Right ventricle myocardium superior (tissue), 1 donor: ENCODE measurements at places on chromosomes 4 and X. TPM values are rescaled to one million over a fixed set of nuclear protein-coding genes. Genes with fewer than 3 reads are reported as not detected.
A peak's percentile ranks its signal among the peaks of the same experiment; 100 is the strongest.

- no peak for DNase-seq
Measured at GRCh38 chrX:70694339-70695122, 214.0 kb downstream of the TEX11 start.

GRCh38 chrX:155967653-155968325, 29.7 kb upstream of the IL9R start:
- no peak for DNase-seq

DNA sequence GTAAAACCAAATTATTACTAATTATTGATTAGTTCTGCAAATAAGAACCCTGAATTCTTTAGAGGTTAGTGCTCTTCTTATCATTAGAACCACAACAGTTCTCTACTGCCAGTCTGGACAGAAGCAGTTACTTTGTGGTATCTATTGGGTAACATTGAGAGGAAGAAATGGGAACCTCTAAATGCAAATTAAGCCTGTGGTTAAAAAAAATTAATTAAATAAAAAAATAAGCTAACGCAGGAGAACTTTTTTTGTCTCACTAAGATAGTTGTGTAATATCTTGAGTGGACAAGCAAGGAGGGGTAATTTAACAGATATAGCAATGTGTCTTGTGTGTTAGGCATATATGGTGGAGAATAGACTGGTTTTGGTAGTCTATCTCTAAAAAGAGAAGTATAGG, 32.9 kb upstream of the TET2 start:
- no peak for DNase-seq

DNA sequence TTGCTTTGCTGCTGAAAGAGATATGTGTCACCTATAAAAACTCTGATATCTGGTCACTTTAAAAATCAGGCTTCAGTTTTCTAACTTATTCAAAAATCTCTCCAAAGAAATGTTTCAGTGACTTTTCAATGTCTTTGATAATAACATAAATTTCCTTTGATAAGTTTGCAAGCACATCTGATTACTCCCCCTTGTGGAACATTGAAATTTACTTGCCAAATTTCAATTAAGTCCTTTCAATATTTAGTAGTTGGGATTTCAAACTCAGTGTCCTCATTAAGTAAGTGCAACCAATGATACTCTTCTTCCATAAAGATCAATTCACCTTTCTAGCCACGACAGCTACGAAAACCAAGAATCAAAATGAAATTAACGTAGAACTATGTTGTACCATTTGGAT, 151.3 kb upstream of the FAM47C start:
- DNase-seq: no peak

GRCh38 chrX:110804446-110804845, 8.8 kb upstream of the CHRDL1 start:
- no peak for DNase-seq

- DNase-seq: no peak
Measured at GRCh38 chr4:172843192-172843591, 325.4 kb upstream of the GALNT7 start.

GRCh38 chr4:164748375-164748774, 5.6 kb upstream of the SMIM31 start:
- no peak for DNase-seq

- no peak for DNase-seq
Measured at GRCh38 chr4:40321574-40322275, 13.4 kb upstream of the CHRNA9 start.

DNA sequence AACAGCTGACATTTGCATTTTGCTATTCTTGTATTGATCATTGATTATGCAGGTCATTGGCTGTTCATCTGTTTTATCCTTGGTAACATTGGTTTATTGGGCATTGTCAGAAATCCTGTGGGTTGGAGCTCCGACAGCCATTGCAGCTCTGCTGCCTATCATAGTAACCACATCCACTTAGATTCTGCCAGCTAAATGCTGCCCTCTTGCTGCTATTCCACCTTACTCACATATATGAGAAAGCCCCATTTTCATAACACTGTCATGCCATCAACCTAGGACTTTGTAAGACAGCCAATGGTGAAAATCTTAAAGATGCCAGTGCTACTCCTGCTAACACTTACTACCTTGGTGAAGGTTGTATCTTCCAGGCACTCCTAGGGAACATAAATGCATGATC, 187.3 kb upstream of the CXCL13 start:
- no peak for DNase-seq

GRCh38 chrX:134982748-134983147, 8.0 kb upstream of the SMIM10 start:
- no peak for DNase-seq

GRCh38 chr4:48296365-48296764, 26.7 kb upstream of the TEC start:
- DNase-seq: no peak

- DNase-seq: peak; percentile 75
Measured at GRCh38 chrX:132488819-132489577, at the start of gene MBNL3. Gene MBNL3 (minus strand): TSS chrX:132489038. CDS start chrX:132439611, 49,427 bp downstream.

The TNIP3 gene
- not detected for total RNA-seq

The FOXR2 gene
- total RNA-seq: not detected

The XAGE2 gene
- total RNA-seq: not detected

The PALLD gene
- total RNA-seq: 979 TPM

The PPARGC1A gene
- 82.8 TPM for total RNA-seq

The IL2 gene
- total RNA-seq: not detected

The RNF150 gene
- 53.3 TPM for total RNA-seq

The GPR82 gene
- total RNA-seq: 0.08 TPM
